ENCODE measurements at places on chromosomes 6 and 20.

- no peak for DNase-seq
These were observed 19.7 kb downstream of the BTN2A1 start for GRCh38 chr6:26477426-26477825.

DNA sequence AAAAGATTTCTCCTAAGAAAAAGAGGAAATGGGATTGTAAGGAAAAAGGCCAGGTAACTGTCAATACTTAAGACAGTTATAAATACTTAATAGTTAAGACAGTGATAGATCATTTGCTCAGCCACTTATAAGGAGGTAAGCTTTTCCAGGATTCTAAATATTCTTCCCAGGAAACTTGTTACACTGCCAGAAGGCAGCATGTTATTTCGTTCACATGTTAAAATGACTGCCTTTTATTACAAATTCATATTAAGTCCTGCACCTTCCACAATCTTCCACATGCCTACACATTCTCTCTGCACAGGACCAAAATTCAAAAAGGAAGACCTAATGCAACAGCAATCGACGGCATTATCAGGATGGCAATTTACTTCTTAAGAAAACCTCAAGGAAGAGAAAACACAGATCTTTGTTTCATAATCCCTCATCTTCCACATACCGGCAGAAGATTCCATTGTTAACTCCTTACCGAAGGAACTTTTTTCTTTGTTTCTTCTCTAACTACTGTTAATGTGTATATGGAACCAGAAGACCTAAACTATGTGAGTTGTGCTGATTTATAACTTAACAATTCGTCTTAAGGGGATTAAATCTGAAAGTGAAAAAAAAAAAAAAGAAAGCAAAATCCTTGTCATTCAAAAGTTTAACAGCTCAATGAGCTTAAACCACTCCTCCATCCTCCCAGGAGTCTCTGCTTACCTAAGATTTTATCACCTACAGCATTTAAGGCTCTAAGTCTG, 799 bp downstream of the TAAR2 start:
- no peak for DNase-seq

DNA sequence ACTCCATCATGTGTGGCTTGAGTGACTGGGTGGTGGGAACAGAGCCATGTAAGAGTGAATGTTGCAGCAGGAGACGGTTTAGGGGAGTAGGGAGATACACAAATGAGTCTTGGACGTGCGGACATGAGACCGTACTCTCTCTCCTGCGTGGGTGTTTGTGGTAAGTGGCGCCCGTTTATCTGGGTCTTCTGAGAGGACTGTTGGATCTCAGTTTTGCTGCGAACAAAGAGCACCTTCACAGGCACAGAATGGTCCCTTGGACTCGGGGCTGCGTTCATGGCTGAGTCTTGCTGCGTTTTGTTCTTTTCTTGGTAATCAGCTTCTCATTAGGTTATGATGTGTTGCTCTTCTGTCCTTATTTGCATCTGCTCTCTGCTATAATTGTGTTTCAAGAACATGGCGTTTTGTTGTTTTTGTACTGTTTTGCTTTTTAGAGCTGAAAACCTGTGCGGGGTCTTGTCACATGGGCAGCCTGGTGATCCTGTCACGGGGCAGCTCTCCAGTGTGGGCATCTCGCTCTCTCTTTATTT, 28.5 kb downstream of the STK35 start:
- DNase-seq = no peak

GRCh38 chr20:53276143-53276542, 304.0 kb downstream of the TSHZ2 start:
- no peak for DNase-seq

DNA sequence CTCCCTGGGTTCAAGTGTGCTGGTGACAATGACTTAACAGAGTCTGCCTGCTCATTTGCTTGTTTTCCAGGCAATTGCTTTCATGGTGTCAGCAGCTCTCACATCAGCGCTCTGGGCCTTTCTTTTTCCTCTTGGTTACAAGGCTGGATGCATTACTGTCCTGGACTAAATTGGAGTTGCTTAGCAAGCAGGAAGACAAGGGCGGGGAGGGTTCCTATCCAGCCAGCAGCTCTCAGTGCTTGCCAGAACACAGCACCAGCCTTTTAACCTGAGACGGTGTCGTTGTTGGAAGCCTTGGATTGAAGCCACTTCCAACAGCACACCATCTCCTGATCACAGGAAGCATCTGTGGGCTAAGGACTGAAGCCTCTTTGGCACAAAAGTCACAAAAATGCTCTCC, 606.9 kb downstream of the CDH26 start:
- no peak for DNase-seq

DNA sequence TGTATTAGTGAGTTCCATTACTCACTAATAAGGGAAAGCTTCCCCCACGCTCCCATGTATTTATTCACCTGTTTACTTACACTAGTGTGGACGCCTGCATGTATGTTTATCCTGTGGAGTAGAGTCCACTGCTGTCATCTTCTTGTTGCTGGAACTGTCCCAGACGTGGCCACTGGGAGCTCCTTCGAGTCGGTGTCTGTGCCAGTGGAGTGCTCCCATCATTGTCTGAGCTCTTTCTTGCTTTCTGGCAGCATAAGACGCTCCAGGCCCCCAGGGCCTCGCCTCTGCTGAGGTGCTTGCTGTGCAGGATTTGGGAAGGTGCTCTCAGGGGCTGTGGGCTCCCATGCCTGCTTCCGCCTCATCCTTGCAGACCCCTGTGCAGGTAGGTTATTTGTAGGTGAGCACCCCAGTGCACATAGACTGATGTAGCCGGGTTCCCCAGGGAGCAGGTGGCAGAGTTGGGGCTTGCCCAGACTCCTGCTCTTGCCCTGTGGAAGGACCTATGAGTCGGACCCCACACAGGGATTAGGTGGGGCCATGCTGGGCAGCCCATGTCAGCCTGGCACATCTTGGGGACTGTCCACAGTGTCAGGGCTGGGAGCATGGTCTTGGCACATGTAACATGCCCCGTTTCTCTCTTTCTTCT, 16.6 kb downstream of the PHACTR3 start:
- DNase-seq = no peak

- DNase-seq = no peak
These were observed 9.6 kb downstream of the STXBP5 start for GRCh38 chr6:147213772-147214171.

- no peak for DNase-seq
These were observed 384.1 kb upstream of the SLC35B3 start for GRCh38 chr6:8819446-8819845.

DNA sequence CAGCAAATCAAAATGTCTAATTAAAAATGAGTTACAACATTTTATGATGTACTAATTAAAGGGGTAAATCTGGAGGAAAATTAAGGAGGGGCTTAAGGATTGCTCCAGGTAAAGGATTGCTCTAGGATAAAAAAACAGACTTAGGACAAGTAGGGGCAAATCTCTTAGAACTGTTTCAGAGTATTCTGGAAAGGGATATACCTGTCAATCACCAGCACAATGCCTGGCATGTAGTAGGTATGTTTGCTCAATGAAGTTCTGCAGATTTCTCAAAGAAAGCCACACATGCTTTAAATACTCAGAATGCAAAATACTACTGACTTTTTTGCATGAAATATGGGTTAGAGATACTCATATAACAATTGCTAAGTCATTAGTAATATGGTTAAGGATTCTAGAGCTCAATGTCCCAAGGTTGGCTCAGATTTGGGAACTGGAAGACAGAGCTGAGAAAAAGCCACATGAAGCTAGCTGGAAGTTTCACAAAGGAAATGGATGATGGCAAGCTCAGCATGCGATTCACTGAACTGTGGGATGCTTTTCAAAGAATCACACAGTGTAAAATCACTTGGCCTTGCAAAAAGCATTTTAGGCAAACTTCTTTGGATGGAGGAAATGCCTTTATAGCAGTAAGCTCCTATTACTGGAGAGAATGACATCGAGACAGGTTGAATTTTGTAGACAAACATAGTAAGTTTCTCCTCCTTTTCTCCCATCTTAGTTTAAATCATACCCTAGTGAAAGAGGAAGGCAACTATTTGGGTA, 72.8 kb downstream of the MAP3K5 start:
- no peak for DNase-seq

DNA sequence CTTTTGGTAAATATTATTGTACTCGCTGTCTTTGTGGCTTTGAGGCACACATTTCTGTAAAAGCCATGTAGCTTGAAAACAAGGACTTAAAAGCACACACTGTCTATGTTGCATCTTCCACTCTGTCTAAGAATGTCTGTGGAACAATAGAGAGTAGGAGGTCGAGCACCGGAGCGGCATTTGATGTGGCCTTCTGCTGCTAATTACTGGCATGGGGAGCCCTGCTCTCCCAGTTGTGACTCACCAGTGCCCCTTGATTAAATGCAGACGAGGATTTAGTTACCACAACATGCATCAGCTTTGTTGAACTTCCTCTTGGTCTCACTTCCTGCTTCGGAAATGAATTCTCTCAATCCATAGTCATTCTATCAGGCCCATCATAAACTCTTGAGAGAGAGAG, 680.7 kb upstream of the SLC35B3 start:
- no peak for DNase-seq

GRCh38 chr6:161186173-161186769, 87.6 kb downstream of the AGPAT4 start:
- no peak for DNase-seq

DNA sequence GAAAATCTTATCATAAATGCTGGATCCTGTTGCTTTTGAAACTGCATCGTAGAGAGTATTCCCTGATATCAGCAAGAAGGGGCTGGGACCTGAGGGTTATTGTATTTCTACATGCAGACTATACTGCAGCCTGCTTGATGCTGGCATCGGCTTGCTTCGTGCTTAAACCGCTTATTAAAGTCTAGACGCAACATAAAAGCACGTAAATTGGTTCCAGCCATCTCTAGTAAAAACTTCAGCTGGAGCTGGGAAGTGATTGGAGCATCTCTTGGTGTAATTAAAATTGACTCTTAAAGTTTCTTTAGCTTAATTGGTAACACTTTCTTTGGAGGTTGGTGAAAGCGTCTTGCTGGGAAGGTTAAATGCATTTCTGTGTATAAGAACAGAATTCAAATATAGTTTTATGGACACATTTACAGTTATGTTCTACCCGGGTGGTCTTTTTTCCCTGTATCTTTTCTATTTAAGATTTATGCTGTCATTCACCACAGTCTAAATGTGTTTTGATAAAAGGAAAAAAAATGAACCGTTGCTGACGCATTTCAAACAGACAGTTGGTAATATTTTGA, 139.0 kb upstream of the JAG1 start:
- DNase-seq = no peak

GRCh38 chr6:106728296-106728870, 99.0 kb downstream of the QRSL1 start:
- DNase-seq = no peak

- DNase-seq = no peak
These were observed 72.4 kb upstream of the SYNJ2 start for GRCh38 chr6:157909282-157909664.

- DNase-seq = no peak
These were observed 74.4 kb downstream of the ELOVL4 start for GRCh38 chr6:79872986-79873385.

GRCh38 chr6:51303338-51303737, 484.7 kb downstream of the TFAP2B start:
- no peak for DNase-seq

DNA sequence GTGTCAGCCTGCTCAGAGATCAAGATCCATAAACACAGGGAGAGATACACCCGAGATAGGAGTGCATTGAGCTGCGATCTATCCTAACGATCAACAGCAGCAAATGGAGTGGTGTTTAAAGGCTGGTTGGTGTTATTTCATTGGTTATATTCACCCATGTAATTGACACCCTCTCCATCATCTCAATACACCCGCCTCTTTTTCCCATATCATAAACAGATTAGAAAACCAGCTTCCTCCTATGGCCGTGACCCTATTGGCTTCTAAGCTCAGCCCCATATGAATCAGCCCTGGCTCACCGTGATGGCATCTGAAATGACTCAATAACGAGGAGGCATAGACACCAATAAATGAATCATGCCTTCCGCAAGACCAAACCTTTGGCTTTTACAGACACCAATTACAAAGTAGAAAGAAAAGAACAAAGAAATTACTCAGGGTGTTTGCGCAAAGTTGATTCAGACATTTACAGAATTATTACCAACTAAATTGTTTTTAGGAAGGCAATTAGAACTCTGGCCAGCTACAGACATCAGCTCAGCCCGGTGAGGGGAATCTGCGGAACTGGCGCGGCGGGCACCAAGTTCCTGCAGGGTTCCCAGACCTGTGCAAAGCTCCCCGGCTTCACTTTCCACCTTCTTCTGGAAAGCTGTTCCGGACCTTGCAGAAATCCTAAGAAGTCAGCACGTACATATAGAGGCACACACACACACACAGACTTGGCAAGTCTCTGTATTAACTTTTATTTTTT, 11.5 kb downstream of the PMEPA1 start:
- no peak for DNase-seq

GRCh38 chr6:36626636-36627035, 32.5 kb downstream of the SRSF3 start:
- no peak for DNase-seq

GRCh38 chr6:108093781-108094300, 19.3 kb upstream of the OSTM1 start:
- no peak for DNase-seq

DNA sequence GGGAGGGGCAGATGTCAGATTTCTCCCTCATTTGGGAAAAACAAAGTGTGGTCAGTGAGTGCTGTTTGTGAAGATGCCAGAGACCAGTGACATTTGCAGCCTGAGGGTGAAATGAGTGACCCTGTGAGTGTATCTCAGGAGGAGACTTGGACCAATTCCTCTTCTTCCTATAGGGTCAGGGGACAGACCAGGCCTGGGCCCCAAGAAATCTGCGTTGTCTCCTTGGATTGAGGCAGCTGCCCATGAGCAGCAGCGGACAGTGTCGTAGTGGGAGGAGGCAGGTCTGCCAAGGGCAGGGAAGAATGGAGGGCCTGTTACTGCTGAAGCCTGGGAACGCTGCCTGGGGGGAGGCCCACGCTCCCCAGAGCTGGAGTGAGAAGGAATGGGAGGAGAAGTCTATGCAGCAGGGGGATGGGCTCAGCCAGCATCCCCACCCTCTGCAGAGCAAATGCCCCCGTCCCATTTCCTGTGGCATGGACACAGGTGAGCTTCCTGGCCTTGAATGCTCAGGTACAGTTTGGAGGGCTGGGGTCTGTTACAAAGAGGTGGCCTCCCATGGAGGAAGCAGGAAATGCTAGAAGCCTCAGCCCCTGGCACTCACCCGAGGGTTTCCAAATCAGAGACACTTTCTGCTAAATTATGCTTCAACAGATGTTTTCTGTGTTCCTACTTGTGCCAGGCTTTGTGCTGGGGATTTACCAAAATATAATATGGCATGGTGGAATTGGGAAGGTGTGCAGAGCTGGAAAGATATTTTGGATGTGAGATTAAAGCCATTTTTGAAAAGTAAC, 29.8 kb downstream of the DAAM2 start:
- DNase-seq = no peak

All from central memory CD4-positive, alpha-beta T cell (primary cell).